ENCODE measurements at places on chromosomes 6 and 20. TPM values are rescaled to one million over a fixed set of nuclear protein-coding genes. Genes with fewer than 3 reads are reported as not detected.

The KHDC1L gene
- 0.75 TPM for total RNA-seq

The EFCAB8 gene
- total RNA-seq = 0.07 TPM

The GRM1 gene
- 0.43 TPM for total RNA-seq

DNA sequence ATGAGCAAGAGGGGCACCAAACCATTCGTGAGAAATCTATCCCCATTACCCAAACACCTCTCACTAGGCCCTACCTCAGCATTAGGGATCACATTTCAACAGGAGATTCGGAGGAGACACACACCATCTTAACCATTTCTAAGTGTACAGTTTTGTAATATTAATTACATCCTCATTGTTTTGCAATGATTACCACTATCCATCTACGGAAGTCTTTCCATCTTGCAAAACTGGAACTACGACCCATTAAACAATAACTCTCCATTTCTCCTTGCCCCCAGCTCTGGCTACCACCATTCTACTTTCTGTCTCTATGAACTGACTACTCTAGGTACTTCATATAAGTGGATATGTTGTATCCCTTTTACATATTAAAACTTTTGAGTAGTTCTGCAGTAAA lies 20.1 kb downstream of the ACOT13 start:
- DNase-seq = no peak

DNA sequence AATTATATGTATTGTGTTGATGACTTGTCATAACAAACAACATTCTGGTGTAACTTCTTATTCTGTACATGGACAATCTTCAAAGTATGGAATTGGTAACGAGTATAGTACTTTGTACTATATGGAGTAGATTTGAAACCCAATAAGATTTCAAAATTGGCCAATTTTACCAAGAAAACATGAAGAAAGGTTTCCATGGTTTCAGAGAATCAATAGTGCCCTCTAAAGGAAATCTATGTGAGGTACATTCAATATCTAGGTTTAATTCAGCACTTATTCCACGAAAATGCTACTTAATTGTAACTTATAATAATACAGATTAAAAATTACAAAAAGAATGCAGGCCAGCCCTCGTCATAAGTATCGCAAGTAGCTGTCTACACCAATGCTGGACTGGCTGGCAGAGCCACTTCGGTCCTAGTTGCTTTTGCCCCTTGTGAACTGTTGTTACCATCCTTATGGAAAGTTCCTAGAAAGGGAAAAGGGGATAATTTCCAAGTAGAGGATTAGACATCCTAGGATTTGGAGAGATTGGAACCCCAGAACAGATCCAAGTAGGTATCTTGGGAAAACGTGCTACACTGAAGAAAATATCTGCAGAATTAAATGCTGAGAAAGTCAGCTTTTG lies 70.9 kb downstream of the LCA5 start:
- DNase-seq = no peak

GRCh38 chr20:20198011-20198410 lies 145.7 kb downstream of the CFAP61 start:
- DNase-seq = no peak

DNA sequence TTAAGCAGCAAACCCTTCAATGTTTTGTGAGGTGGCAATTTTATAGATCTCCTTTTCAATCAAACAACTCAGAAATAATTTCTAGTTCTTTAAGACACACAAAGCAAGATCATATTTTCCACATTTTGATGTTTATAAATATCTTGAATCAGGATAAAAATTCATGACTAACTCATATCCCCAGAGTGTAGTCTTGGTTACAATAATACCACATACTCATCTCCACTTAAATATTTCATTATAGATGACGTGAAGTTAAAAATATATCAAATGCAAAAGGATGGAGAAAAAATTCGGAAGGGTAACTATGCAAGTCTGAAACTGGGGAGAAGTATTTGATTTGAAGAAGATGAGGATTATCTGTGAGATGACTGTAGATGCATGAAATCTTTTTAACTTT lies 59.8 kb upstream of the HIVEP1 start:
- no peak for DNase-seq

- DNase-seq = no peak
These were observed 9.0 kb upstream of the MLIP start for GRCh38 chr6:54102238-54102637.

- no peak for DNase-seq
These were observed 6.3 kb downstream of the BCAS1 start for GRCh38 chr20:54063992-54064676.

DNA sequence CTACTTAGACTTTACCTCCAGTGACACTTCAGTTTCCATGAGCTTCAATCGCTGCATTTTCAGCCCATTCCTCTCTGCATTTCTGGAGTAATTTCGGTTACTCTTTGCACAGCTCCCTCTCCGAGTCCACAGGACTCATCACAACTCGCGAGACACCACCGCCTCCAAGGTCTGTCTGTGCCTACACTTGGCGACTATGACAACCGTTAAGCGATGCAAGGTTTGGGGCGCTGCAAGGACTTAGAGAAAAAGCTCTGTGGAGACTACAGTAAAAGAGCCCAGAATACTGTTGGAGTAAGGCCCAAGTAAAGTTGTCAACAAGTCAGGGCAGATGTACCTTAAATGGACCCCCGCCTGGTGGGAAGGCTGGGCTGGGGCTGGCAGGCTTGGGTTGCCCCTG lies 95.7 kb upstream of the RPS6KA2 start:
- DNase-seq = no peak

- DNase-seq = no peak
These were observed 568.9 kb upstream of the CITED2 start for GRCh38 chr6:139943391-139943790.

DNA sequence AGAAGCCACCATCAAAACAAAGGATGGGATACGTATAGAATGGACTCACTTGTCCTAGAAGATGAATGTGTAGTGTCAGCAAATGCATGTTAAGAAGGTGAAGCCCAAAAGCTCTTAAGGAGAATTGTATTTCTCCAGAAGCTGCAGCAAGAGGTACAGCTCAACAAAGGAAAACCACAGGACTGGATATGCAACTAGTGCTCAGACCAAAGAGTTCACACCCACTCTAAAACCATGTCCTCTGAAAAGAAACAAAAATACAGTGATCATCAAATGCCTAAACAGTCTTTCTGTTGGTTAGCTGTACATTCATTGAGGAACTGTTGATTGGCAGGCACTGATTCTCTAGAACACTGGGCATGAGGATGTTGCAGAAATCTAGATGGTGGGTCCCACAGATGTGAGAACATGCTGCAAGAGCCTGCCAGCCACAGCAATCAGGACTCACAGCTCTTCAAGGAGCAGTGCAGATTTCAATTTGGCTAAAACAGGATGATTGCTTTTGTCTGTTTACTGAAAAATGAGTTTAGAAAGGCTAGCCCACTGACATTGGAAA lies 94.6 kb downstream of the COL9A1 start:
- no peak for DNase-seq
